ENCODE measurements at places on chromosomes 3 and 15.

DNA sequence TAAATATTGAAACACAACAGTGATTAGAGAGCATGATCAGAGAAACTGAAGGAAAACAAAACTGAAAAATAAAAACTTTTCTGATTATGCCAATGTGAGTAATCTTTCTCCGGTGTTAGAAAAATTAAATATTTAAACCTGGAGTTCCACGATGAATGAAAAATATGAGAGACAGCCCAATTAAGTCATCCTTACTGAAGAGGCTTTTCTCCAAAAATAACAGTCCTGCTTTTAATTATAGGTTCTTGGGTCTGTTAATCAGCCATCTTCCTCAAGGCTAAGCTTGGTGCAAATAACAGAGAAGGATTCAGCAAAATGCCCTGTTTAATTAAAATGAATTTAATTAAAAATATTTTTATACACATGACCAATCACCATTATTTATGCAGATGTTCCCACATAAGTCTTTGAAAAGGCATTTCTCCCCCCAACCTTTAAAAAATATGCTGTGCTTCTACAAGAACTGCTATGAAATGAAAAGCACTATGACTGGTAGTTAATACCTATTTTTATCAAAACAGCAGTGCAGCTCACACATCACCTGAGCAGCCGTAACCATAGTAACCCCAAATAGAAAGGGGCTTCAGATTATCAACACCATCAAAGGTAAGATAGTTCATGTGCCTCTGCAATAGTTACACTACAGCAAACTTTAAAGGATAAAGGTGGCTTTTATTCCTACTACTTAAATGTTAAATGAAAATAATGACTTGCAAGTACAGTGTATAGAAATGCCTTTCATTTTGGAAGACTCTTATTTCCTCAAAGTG lies 175.7 kb downstream of the SLC9A9 start:
- no peak for DNase-seq

DNA sequence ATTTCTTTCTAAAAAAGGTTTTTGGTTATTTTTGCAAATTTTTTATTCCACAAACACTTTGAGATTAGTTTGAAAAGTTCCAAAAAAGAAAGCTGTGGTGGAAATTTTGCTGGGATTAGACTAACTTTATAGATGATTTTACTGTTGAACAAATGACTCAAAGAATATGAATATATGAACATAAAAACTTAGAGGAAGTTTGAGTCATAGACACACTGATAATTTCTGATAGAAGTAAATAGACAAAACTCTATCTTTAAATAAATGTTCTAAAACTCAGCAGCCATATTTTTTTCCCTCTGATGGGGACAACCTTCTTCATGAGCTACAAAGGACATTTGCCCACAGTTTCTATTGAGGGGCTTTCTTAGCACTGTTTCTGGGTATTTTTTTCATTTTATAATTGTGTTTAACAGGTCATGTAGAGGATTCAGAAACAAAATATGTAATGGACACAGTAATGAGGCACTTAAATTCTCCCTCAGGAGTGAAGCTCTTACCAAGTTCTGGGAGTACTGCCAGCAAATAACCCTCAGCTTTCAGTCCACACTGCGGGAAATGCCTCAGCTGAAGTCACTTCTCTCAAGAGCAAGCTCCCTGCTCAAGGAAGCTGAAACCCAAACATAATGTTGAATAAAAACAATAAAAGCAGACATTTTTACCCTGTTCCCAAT lies 157.6 kb downstream of the NFKBIZ start:
- DNase-seq = peak; percentile 53

DNA sequence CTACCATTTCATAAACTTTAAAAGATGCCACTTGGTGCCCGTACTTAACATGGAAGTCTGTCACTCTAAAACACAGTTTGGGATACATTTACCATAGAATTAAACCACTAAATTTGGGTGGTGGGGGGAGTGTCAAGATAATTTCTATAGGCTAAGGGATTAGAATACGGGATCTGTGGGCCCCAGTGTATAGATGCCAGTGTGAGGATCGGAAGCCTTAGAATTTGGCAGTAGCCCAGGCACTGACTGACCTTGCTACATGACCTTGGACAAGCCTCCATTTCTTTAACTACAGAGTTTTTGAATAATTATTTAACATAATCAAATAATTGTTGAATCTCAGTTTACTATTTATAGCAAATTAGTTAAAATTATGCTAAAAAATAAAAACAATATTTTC lies 76.3 kb upstream of the STRIT1 start:
- no peak for DNase-seq

DNA sequence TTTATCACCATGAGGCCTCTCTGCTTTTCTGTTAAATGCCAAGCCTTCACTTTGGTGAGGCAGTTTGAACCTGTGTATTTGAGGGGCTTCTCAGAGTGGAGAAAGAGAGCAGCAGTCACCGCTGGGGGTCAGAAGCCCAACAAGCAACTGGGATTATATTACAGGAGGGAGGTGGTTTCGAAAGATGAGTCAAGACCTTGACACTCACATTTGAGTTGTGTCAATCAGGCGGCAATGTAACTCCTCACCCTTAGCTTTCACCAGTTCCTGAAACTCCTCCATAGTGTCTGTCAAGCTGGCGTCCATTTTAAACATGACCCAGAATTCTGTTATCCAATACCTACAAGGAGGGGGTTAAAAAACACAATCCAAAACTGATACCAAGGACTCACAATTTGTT lies 46.5 kb downstream of the RASGRP1 start:
- DNase-seq = no peak

- no peak for DNase-seq
These were observed 5.3 kb downstream of the SERP1 start for GRCh38 chr3:150540991-150541390.

GRCh38 chr3:165839296-165840076 lies 2.3 kb upstream of the BCHE start:
- peak; percentile 50 for DNase-seq

DNA sequence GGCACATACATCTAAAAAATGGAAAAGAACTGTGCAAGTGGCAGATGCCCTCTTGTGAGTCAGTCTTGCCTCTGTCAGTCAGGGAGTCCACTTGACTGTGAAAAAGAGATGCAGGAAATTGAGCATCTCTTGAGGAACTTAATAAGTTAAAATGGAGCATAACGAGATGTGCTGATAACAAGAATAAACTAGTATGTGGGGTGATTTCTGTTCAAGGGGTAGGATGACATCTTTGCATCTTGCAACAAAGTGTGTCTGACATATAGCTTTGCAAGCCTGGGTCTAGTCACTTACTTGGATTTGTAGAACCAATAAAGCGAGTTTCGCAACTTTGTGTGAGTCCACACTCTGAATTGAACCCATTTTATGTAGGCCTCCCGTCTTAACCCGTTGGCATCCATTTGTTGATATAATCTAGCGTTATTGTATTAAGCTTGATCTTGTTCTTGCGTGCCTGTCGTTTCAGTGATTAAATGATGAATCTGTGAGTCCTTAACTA lies 2.2 kb downstream of the USP3 start:
- DNase-seq = no peak

DNA sequence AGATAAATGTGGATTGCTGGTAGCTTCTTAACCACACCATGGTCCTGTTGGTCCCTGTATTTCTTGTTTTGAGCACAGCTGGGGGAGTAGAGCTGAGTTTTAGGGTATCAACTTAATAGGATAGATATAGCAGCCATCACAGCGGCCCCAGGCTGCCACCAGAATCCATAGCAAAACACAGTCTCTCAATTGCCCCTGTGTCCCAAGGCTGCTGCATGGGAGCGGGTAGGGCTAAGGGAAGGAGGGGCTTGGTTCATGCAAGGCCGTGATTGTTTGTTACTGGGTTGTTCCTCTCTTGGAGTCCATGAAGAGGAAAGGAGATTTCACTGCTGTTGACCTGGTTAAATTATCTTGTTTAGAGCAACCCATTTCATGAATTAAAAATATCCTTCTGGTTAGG lies 22.1 kb downstream of the ARNT2 start:
- DNase-seq = no peak

DNA sequence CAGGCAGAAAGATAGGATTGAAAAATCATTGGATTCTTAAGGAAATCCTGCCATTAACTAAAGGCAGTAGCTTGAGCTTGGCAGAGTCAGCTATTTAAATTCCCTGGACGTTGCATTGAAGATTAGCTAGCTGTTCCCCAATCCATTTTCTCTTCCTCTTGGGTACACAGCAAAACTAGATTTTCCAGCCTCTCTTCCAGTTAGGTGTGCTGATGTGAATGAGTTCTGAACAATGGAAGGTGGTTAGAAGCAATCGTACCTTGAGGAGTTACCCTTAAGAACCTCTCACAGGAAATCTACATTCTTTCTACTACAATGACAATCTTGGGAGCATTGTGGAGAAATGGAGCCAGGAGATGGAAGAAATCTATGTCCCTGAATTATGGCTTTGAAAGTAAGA lies 383.2 kb upstream of the TBL1XR1 start:
- no peak for DNase-seq

DNA sequence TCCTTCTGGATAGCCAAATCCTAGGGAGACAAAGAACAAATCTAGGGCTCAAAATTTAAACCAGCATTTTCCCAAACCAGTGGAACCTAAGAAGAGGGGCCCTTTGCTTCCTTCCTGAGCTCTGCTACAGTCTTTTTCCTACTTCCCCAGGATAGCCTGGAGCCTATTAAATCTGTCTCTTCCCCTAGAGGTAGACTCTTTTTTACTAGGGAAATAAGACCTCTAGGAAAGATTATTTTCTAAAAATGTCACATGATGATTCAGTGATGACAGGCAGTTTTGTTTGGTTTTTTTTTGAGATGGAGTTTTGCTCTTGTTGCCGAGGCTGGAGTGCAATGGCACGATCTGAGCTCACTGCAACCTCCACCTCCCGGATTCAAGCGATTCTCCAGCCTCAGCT lies 18.5 kb downstream of the RMDN3 start:
- no peak for DNase-seq

DNA sequence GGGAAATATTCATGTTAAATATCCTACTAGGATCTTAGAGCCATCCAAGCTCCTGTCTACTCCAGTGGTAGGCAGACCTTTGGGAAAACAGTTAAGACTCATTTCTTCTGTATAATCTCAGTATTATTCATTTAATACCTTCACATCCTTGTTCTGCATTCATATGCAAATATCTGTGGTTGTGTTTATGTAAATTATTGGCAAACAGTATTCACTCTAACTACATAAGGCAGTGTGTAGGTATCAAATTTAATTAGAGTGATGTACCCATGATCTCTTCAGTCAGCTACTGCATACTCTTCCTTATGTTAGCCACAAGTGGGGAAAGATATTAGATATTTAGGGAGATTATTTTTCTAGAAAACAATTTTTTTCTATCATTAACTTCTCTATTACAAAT lies 200.8 kb upstream of the SLC2A2 start:
- no peak for DNase-seq

- no peak for DNase-seq
These were observed 67.6 kb downstream of the NOX5 start for GRCh38 chr15:69082021-69082502.

GRCh38 chr15:39621210-39621609 lies 40.3 kb downstream of the THBS1 start:
- DNase-seq = no peak

- DNase-seq = no peak
These were observed 174.8 kb upstream of the BCL6 start for GRCh38 chr3:187920030-187920429.

GRCh38 chr3:108036984-108037741 lies 53.7 kb downstream of the CD47 start:
- no peak for DNase-seq

- DNase-seq = no peak
These were observed 372.0 kb downstream of the NEK10 start for GRCh38 chr3:26997226-26997625.

DNA sequence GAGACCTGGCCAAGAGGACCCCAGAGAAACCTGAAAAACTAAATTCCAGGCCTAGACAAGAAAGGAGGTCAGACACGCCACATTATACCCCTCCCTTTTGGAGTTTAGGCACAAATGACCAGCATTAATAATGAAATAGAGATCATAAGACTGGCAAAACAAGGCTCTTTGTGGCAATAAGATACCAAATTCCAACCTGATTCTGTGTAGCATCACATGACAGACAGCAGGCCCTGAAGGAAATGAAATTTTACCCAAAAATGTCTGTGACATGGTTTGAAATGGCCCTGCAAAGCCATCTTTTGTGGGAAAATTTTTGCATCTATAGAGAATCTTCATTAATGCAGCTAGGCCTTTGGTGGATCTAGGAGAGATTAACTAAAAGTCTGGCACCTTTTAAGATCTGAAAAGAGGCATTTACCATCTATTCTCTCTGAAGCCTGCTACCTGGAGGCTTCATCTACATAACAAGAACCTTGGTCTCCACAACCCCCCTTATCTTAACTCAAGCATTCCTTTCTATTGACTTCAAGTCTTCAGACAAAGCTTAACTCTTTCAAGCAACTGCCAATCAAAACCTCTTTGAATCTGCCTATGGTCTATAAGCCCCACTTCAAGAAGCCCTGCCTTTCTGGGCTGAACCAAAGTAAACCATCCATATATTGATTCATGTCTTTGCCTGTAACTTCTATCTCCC lies 8.0 kb downstream of the FAM174B start:
- DNase-seq = no peak

- DNase-seq = no peak
These were observed 134.0 kb downstream of the IL5RA start for GRCh38 chr3:2976212-2976611.

GRCh38 chr3:17290894-17291293 lies 406.1 kb downstream of the PLCL2 start:
- no peak for DNase-seq

DNA sequence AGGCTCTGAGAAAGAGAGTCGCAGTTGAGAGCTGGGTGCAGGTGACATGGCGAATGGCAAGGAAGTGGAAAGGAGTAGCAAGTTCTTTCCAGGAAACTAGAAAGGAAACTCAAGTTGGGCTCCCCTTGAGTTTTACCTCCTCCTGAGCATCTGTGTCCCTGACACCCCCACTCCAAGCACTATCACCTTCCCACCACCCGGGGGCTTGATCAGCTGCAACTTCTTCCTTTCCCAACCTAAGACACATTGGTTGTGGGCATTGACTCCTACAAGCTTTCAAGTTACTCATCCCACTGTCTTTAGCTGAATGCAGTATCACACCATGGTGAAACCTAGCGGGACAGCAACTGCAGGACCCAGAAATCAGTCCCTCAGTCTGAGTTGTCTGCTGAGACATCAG lies 256.6 kb upstream of the NR2F2 start:
- DNase-seq = no peak

DNA sequence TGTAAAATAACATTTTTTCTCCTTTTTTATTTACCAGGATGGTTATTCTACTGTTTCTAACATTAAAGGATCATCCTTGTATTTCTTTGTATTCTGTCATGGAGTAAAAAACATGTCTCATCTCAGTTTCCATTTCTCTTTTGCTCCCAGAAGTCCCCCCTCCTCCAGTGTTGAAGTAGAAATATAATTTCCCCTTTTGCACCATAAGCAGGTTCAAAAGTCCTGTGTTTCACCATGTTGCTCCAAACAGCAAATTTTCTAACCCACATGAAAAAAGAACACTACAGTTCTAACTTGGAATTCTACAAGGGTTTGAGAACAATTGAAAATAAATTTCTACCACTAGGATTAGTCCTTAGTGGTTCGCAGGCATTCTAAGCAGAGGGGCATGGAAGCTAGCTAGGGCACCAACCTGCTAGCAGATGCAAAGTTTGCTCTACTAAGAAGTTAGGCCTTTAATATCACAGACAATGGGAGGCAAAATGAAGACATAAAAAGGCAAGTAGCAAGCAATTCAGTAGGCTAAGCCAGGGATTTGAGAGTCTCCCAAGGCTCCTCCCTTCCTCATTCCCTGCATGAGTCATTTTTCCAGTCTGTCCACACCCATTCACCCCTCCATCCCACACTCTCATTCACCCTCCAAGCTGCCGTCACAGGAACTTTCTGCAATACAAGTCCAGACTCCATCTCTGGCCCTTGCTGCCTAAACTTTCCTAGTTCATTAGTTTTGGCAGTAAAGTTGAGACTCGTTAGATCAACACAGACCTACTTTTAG lies 2.3 kb upstream of the MBNL1 start:
- DNase-seq = peak; percentile 88

- no peak for DNase-seq
These were observed 581 bp downstream of the SH3BP5 start for GRCh38 chr3:15331606-15332404.
